ENCODE measurements at places on chromosomes 2 and 18.

DNA sequence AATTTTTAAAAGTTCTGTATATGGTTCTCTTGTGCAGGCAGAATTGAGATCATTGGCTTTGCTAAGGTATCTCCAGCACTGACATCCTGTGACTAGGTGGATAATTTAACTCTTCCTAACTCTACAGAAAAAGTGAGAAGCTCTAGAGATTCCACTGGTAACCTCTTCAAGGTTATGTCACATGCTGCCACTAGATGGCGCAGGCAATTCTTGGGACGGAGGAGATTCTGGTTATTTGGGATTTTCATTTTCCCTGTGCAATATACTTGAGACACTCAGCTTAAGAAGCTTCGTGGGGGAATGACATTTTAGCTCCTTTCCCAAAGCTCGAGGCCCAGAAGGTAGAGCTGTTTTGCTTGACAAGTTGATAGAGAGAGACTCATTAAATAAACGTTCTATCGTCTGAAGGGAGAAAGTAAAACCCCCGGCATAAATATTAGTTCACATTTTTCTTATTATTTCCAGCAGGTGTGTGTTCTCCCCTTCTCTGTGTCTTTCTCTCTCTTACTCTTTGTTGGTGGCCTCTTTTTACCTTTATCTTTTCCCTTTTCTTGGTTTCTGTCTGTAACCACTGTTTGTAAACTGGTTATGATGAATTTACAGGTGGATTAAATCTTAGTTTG is 26.6 kb upstream of the LANCL1 start:
- DNase-seq: peak; percentile 46

DNA sequence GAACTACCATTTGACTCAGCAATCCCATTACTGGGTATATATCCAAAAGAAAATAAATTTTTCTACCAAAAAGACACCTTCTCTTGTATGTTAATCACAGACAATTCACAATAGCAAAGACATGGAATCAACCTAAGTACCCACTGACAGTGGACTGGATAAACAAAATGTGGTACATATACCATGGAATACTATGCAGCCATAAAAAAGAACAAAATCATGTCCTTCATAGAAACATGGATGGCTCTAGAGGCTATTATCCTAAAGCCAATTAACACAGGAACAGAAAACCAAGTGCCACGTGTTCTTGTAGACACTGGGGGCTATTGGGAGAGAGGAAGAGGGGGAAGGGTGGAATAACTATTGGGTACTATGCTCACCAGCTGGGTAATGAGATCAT is 27.7 kb downstream of the FLACC1 start:
- no peak for DNase-seq

DNA sequence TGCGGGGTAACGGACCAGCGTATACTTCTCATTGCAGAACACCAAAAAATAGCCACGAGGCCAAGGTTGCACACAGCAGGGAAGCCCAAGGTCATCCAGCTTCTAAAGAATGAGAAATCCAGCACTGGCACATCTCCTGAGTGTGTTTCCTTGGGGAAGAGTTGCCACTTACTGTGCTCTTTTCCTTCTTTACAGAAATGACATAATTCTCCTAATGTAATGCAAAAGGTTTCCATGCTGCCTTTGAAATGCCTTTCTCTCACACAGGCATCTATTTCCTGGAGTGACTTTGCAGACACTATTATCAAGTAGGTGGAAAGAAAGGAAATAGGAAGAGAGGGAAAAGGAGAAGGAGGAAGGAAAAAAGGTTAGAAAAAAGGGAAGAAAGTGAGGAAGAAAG is 862.1 kb upstream of the CELF4 start:
- DNase-seq: no peak

- peak; percentile 49 for DNase-seq
Measured at GRCh38 chr18:77147418-77147852, 14.9 kb upstream of the MBP start.

GRCh38 chr18:8942909-8943545 is 159.5 kb upstream of the NDUFV2 start:
- DNase-seq: no peak

GRCh38 chr18:61988100-61988499 is 95.3 kb upstream of the RNF152 start:
- no peak for DNase-seq

GRCh38 chr2:226887940-226888339 is 52.1 kb downstream of the RHBDD1 start:
- no peak for DNase-seq

- DNase-seq: no peak
Measured at GRCh38 chr18:51655327-51655698, 457.8 kb upstream of the MEX3C start.

GRCh38 chr2:239440511-239440959 is 39.7 kb upstream of the HDAC4 start:
- DNase-seq: no peak

- no peak for DNase-seq
Measured at GRCh38 chr2:21175895-21176646, 52.3 kb downstream of the TDRD15 start.

DNA sequence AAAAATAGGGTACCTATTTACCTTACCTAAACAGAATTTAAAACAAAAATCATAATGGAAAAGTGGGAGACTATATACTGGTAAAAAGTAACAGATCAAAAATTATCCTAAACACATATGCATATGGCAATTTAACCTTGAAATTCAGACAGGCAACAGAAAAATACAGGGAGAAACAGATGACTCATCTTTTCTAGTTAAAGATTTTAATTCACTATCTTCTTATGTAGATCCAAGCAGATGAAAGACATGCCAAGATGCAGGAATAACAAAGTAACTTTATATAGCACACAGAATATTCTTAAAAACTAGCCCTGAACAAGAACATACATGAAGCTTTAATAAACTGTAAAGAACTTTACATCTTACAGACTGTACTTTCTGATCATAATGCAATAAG is 30.9 kb downstream of the PRPF40A start:
- no peak for DNase-seq
